ENCODE measurements at places on chromosomes 6 and 20. TPM values are rescaled to one million over a fixed set of nuclear protein-coding genes. Genes with fewer than 3 reads are reported as not detected.

Gene OR12D3
- not detected for polyA plus RNA-seq

DNA sequence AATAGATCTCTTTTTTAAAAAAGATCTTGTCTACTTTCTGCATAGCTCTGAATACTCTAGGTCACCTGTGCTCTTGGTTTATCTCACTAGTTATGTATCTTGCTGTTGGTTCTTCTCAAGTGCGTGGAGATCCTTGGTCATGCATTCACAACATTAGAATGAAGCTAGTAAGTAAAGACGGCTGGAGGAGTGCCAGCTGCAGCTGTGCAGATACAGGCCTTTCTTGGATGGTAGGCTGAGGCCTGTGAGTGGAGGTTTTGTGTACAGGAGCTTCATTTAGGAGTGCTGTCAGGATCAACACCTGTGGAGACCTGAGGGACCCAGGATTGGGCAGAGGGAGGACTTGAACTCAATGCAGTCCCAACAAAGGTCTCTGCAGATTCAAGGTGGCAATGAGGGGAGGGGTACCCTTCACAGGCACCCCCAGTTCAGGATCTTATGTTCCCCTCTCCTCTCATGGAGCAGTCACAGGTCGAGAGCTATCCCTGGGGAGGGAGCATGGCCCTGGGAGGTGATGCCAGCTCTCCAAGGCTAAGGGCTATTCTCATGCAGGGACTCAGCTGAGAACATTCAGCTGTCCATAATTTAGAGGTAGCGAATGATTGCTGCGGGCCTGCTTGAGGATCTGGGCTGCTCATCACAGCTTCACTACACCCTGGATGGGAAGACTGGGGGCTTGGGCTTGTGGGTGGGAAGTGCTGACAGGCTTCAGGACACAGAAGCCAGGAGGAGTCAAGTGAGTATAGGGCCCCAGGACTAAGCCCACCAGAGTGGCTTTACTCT is 98.9 kb upstream of the ENPP5 start:
- peak; percentile 51 for DNase-seq
- H3K27ac ChIP-seq = no peak overlapping the region
- no peaks in the 10 kb centered on the region for H3K27me3 ChIP-seq

Gene TCF21
- 0.36 TPM for polyA plus RNA-seq

DNA sequence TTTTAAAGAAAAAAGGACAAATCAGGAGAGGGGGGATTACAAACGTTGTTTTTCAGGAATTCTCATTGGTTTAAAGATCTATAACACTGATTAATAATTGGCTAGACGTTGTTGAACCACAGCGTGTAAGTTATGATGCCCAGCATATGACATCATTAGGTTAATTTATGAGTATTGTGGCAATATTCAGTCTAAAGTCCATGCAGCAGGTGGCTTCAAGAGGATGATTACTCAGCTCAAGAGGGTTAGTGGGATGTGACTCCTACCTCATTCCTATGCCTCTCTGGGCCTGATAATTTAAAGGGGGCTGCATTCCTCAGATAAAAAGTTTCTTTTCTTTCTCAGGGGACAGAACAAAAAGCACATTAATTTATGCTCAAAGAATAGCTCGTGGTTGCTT is 1309.0 kb downstream of the EPHA7 start:
- H3K4me1 ChIP-seq = no peaks in the 10 kb centered on the region
- no peak overlapping the region for H3K27ac ChIP-seq
- H3K27me3 ChIP-seq = no peaks in the 10 kb centered on the region
- H3K4me3 ChIP-seq = no peak overlapping the region
- no peaks in the 10 kb centered on the region for H3K36me3 ChIP-seq
- DNase-seq = no peak

Gene TFAP2D
- polyA plus RNA-seq = not detected

DNA sequence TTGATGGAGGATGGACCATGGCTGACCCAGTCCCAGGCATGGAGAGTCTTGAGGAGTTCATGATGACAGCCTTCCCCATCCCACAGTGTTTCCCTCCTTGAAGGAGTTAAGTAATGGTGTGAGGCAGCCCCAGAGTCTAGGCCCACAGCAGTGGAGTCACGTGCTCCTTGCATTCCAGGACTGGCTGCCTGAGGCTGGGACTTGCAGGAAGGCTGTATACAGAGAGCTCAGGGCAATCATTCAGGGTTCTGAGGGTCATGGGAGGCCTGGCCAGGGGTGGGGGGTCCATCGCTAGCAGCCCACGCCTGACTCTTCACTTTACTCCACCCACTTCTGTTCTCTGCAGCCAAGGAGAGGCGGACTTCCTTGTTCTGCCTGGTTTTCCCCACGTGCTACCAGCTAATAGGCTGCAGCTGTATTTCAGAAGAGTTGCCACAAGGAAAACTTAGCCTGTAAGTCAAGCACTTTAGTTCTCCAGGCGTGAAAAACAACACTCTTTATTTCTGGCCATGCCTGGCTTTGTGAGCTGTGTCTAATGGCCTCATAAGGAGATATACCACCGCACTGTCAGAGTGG is 272.5 kb downstream of the DHX35 start:
- no peak overlapping the region for H3K27ac ChIP-seq
- no peak overlapping the region for H3K4me3 ChIP-seq
- no peaks in the 10 kb centered on the region for H3K4me1 ChIP-seq
- no peaks in the 10 kb centered on the region for H3K36me3 ChIP-seq
- DNase-seq = no peak
- H3K27me3 ChIP-seq = no peaks in the 10 kb centered on the region

DNA sequence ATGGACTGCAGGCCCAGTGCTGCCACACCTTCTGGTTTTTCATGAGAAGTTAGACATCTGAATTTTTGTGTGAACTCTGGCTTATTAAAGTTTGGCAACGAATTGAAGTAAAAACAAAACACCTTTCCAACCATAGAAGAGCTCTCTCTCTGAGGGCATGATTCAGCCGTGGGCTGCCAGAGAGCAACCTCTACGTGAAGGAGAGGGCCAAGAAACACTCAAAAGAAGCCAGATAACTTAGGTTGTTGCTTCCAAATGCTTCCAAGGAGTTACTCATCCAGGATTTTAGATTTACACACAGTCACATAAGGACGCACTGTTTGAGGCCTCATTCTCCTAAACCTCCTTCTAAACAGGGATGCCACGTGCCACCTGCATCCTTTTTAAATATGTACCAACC is 65.5 kb downstream of the NRN1 start:
- no peaks in the 10 kb centered on the region for H3K27me3 ChIP-seq
- H3K4me3 ChIP-seq = no peak overlapping the region
- H3K36me3 ChIP-seq = no peaks in the 10 kb centered on the region
- H3K4me1 ChIP-seq = no peaks in the 10 kb centered on the region
- no peak overlapping the region for H3K27ac ChIP-seq

DNA sequence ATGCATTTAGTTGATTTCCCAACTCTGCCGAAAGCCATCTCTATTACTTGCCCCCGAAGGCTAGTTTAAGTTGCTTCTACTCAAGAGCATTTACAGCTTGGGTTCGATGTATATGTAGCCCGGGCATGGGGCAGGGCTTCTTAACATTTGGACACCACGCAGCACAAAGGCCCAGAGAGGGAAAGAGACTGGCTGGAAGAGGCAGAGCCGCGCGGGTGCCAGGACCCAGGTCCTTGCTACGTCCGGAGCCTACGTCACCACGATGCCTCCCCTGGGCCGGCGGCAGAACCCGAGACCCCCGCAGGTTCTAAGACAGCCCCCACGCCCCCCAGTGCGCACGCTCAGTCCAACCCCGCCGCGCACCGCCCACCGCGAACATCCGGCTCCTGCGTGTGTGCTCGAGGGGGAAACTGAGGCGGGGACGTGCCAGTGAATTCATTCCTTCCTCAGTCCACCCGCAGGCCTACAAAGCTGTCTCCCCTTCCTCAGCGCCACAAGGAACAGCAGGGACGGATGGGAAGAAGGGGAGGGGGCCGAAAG is 367 bp upstream of the PCIF1 start:
- peak; percentile 87 for DNase-seq
- H3K36me3 ChIP-seq = no peaks in the 10 kb centered on the region
- peak overlapping the region; percentile 80 for H3K27ac ChIP-seq
- peak overlapping the region; percentile 59 for H3K4me3 ChIP-seq

- no peak overlapping the region for H3K4me3 ChIP-seq
- H3K27ac ChIP-seq = no peak overlapping the region
- no peak for DNase-seq
Observed at GRCh38 chr20:19560881-19561480, 197.1 kb upstream of the RIN2 start.

Gene BPIFA1
- not detected for polyA plus RNA-seq

DNA sequence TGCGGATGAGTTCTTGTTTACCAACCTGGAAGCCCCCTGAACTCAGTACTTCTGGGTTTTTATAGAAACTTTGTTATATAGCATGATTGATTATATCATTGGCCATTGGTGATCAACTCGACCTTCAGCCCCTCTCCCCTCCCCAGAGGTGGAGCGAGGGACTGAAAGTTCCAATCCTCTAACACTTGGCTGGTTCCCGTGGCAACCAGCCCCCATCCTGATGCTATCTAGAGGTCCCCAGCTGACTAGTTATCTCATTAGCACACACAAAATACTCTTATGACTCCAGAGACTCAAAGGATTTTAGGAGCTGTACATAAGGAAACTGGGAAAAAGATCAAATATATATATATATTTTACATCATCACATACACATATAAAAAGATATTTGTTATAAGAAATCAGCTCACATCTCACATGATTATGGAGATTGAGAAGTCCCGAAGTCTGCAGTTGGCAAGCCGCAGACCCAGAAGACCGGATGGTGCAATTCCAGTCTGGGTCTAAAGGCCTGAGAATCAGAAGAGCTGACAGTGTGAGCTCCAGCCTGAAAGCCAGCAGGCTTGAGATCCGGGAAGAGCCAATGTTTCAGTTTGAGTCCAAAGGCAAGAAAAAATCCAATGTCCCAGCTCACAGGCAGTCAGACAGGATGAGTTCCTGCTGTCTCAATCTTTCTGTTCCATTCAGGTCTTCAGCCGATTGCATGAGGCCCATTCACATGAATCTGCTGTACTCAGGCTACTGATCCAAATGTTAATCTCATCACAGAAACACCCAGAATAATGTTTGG is 179.3 kb upstream of the DTNBP1 start:
- H3K4me3 ChIP-seq = no peak overlapping the region
- DNase-seq = no peak
- H3K27me3 ChIP-seq = no peaks in the 10 kb centered on the region
- H3K27ac ChIP-seq = no peak overlapping the region
- H3K4me1 ChIP-seq = peaks cover 4% of the 10 kb centered on the region

GRCh38 chr6:10513544-10513943 is 7.6 kb upstream of the GCNT2 start:
- no peaks in the 10 kb centered on the region for H3K36me3 ChIP-seq
- DNase-seq = no peak
- H3K27me3 ChIP-seq = no peaks in the 10 kb centered on the region
- no peaks in the 10 kb centered on the region for H3K4me1 ChIP-seq
- no peak overlapping the region for H3K4me3 ChIP-seq
- no peak overlapping the region for H3K27ac ChIP-seq

DNA sequence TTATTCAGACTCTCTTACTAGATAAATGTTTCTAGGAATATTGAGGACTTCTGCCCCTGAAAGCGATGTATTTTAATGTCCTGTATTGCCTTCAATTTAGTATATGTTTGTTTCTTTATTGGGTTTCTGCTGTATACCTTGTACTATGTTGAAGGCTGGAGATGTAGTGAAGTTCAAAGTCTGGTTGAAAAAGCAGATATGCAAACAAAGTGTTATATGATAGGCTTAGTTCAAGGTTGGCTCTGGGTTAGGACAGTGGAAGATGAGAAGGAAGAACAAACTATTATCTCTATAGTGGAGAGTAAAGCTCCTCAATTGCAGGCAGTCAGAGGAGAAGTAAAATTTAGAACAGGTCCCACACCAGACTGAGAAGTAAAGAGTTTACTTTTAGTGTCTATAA is 36.3 kb upstream of the ADGRG6 start:
- no peaks in the 10 kb centered on the region for H3K4me1 ChIP-seq
- no peaks in the 10 kb centered on the region for H3K27me3 ChIP-seq
- H3K27ac ChIP-seq = no peak overlapping the region

DNA sequence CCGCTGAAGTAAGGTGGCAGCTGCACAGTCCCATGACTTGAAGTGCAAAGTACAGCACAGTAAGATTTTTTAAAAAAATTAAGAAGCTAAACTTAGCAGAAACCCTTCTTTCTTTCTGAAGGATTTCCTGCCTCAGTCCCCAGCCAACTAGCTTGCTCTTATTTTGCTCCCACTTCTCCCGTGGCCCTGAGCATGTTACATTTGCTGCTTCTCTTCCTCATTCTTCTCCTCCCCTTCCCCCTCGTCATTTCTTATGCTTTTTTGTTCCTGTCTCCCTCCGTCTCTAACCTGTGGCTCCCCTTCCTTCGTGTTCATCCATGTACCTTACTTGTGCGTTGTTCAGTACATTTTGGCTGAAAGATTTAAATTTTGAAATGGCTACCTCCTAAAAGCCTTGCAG is 123.0 kb downstream of the SASH1 start:
- H3K4me1 ChIP-seq = no peaks in the 10 kb centered on the region
- no peak overlapping the region for H3K4me3 ChIP-seq
- DNase-seq = no peak
- no peaks in the 10 kb centered on the region for H3K36me3 ChIP-seq
- H3K27me3 ChIP-seq = no peaks in the 10 kb centered on the region
- H3K27ac ChIP-seq = no peak overlapping the region

- H3K36me3 ChIP-seq = no peaks in the 10 kb centered on the region
- no peak overlapping the region for H3K4me3 ChIP-seq
- H3K27me3 ChIP-seq = no peaks in the 10 kb centered on the region
Observed at GRCh38 chr20:51487565-51488268, 54.8 kb downstream of the NFATC2 start.

DNA sequence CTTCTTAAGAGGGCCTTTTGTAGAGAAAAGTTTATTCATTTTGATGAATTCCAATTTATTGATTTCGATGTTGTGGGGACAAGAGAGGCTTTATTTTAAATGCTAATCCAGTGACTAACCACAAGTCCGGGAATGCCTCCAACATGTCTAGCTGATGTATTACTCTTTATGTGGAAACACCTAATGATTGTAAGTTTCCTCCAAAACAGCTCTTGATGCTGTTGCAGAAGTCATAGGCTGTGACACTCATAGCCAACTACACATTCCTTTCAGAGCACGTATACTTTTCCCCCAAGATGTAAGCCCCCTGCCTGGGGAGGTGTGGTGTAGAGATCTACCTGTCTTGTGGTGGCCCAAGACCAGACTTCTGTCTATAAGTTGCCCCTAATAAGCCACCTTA is 61.3 kb upstream of the RNF24 start:
- no peaks in the 10 kb centered on the region for H3K4me1 ChIP-seq
- no peak overlapping the region for H3K27ac ChIP-seq
- H3K27me3 ChIP-seq = no peaks in the 10 kb centered on the region
- H3K4me3 ChIP-seq = no peak overlapping the region
- no peaks in the 10 kb centered on the region for H3K36me3 ChIP-seq

Gene FYN
- 31.7 TPM for polyA plus RNA-seq

DNA sequence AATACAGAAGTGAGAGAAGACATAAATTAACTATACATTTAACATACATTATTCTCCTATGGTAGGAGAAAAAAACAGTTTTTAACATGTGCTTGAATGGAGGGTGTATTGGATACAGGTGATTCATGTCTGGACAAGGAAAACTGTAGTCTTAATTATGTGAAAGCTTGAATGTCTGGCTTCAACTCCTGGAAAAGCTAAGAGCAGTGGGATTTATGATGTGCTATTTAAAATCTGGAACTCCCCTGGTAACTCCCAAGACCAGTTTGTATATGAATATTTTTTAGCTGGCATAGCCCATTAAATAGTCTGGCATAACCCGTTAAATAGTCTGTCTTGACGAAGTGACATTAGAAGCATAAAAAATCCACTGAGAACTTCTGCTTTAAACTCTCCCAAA is 410.0 kb upstream of the PTCHD4 start:
- no peak overlapping the region for H3K27ac ChIP-seq
- no peak for DNase-seq
- H3K4me3 ChIP-seq = no peak overlapping the region

Gene PPIL6
- 1.8 TPM for polyA plus RNA-seq

Measured in aorta (tissue), 5 donors.